ENCODE measurements at places on chromosomes 16 and 17.

GRCh38 chr17:64628641-64629040 is 33.5 kb downstream of the SMURF2 start:
- no peak for DNase-seq

DNA sequence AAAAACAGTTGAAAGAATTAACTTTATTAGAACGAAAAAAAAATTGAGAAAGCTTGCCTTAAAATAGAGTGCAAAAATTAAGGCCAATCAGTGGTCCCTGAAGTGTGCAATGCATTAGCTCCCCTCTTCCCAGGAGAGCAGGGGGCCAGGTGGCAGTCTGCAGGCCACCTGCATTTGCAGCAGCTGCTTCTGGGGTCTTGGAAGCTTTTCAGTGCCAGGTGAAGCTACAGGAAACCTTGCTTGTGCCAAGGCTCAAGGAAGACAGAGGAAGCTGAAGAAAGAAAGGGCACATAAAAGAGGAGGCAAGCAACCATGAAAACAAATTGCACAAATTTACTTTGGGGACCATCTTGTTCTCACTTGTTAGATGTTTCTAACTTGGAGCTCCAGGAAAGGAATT is 50.5 kb upstream of the MTMR4 start:
- DNase-seq = no peak

DNA sequence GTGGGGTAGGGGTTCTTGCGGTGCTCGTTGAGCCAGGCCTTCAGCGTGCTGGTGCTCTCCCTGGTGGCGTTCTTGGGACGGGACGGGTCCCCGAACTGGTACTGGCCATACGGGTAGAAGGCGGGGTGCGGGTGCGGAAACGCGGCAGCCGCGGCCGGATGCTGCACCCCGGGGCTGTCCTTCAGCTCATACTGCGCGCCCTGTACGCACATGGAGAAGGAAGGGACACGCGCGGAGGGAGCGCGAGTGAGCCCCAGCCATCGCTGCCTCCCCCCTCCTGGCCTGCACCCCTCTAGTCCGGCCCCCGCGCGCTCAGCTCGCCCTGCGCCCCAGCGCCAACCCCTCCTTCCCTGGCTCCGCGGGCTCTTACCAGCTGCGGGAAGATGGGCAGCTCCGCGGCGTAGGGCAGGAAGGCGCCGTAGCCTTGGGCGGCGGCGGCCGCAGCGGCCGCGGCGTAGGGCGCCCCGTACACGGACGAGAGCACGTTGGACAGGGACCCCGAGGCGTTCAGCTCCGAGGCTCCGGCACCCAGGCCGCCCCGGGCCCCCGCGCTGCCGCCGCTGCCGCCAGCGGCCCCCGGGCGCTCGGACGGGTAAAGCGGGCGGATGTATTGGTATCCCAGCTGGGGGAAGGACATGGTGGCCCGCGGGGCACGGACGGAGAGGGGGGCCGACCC is 1.0 kb downstream of the IRX3 start:
- DNase-seq = no peak

- no peak for DNase-seq
These were observed 68.0 kb downstream of the ABR start for GRCh38 chr17:1111599-1112443.

- no peak for DNase-seq
These were observed 10.6 kb downstream of the RPTOR start for GRCh38 chr17:80555266-80555665.

DNA sequence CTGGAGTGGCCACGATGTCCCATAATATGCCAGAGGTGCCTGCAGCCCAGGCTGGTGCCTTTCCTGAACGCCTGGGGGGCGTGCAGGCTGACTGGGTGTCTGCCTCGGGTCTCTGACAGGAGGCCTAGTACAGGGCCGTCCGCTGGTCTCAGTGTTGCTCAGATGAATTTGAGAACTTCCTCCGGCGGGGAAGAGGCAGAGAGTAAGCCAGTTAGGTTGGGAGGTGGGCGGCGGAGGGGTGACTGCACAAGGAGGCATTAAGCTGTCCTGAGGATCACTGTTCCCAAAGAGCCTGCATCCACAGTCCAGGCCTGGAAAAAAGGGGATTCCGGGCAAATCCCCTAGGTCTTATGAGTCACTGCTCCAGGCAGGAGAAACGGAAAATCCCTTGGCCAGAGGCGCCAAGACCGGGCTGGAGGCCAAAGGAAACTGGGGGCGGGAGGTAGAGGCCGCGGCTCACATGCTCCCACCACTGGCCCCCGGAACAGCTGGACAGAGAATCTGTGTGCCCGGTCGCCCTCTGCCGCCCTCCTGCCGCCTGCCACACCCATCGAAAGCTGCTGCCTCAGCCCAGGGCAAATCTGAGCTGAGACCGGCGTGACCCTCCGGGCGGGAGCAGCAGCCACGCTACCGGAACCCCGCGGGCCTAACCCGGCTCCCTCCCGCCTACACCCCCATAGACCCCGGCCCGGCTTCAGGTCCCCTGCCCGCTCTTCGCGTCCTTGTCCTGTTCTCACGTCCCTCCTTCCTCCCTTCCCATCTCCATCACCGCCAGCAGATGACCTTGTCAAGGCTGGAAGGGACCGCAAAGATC is 1.2 kb downstream of the TRIM47 start:
- DNase-seq = peak; percentile 70

GRCh38 chr16:24509536-24509935 is 29.8 kb upstream of the RBBP6 start:
- no peak for DNase-seq

DNA sequence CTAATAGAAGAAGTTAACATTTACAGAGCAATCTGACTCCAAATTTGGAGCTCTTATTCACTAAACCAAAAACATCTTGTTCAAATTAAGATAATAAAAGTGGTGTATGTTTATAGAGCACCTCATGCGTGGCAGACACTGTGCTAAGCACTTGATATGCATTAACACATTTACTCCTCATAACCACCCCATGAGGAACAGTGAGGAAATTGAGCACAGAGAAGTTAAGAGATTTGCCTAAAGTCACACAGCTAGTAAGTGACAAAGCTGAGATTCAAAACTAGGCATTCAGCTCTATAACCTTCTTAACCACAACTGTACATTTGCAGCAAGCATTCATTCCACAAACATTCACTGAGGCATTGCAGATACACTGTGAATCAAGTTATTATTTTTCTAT is 94.0 kb downstream of the VAT1L start:
- DNase-seq = no peak

- no peak for DNase-seq
These were observed 133.0 kb upstream of the GSE1 start for GRCh38 chr16:85479972-85480726.

DNA sequence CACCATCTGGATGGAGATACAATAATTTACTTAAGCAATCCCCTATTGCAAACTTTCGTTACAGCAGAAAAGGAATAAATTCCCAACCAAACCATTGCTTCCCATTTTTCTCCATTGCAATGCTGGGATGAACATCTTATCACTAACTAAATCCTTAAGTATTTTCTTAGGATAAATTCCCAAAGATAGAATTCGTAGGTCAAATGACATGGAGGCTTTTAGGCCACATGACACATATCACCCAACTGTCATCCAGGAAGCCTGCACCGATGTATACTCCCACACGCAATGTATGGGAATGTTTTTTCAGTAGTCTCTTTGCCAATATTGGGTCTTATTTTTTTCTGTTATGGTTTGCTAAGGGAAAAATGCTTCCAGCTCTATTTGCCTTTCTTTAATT is 1.6 kb upstream of the TLCD2 start:
- no peak for DNase-seq

DNA sequence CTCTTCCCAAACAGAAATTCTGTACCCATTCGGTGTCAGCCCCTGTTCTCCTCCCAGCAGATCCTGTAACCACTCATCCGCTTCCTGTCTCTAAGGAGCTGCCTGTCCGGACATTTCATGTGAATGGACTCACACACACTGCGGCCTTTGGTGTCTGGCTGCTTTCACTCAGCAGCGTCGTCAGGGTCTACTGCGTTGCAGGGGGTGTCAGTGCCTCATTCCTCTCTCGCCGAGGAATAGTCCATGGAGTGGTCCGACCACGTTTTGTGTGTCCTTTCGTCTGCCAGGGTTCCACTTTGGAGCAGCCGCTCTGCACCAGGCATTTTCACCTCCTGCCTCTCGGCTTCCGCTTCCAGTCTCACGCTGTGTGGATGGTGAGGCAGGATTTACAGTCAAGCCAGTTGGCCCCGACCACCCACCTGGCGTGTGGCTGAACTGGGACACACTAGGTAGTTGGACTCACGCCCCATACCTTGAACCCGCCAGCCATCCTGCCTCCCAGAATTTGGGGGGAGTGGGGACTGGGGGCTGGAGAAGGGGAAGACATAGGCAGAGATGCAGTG is 188.2 kb upstream of the CIBAR2 start:
- DNase-seq = no peak

- no peak for DNase-seq
These were observed 240.9 kb downstream of the ENGASE start for GRCh38 chr17:79315358-79316105.

DNA sequence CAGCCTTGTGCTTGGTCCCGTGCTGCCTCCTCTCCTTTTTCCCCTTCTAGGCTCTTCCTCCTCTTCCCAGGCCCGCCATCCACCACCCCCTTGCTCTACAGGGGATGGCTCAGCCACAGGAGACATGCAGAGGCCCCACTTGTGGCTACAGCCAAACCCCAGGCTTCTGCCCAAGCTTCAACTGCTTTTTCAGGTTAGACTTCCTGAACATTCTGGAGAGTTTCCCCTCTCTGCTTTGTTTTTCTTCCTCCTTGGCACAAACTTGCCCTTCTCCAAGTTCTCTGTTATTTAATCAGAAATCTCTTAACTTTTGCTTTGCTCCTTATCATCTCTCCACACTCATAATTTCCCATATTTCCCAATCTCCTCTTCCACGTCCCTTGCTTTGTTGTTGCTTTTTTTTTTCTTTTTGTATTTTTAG is 18.3 kb upstream of the HAS3 start:
- DNase-seq = no peak

DNA sequence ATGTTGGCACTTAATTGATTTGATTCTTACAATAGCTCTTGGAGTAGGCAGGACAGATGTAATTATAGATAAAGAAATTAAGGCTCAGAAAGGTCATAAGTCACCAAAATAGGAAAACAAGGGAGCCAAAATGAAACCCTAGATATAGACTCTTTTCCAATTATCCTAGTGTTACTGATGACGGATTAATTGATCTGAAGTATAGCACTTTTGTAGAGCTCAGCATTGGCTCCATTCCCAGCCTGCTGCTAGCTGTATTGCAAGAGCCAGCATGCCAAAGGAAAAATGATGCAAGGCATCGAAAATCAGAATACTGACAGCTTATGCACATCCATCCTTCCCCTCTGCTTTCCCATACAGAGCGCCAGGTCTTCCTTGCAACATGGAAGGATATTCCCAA is 21.6 kb upstream of the RASL10B start:
- DNase-seq = no peak

DNA sequence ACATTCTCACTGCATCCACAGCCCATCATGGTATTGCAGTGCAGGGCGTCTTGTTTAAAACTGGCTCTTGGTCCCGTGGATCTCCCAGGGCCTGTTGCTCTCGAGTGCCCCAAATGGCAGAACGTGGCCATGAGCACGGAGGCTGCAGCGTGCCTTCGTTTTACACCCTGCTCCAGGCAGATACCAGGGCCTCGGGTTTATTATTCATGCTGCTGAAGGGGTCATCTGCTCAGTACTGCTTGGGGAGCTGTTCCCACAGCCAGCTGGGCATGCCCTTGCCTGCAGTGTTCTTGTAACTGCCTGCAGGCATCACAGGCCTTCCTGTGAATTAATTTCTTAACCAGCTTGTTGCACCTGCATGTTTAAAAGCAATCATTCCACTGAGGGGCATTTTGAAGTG is 129.7 kb upstream of the CHMP6 start:
- DNase-seq = peak; percentile 71

- DNase-seq = no peak
These were observed 1.3 kb downstream of the RNF157 start for GRCh38 chr17:76238847-76239537.

- DNase-seq = peak; percentile 66
These were observed 28.0 kb downstream of the ZCCHC14 start for GRCh38 chr16:87464691-87465300.

DNA sequence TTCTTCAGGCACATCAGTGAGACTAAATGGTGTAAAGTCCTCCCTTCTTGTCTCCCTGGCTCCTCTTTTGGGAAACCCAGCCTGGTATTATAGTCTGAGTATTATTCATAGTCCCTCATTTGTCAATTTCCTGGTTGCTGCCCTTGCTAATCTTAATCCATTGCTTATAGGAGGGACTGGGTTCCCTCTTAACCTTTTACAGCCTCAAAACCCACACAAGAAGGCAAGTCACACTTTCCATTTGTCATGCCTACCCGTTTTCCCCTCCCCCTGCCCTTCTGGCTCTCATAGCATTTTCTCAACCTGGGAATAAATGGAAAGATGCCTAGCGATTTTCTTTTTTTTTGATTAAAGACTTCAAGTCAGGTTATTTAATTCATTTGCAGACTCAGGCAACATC is 124.8 kb downstream of the MAP2K6 start:
- no peak for DNase-seq

DNA sequence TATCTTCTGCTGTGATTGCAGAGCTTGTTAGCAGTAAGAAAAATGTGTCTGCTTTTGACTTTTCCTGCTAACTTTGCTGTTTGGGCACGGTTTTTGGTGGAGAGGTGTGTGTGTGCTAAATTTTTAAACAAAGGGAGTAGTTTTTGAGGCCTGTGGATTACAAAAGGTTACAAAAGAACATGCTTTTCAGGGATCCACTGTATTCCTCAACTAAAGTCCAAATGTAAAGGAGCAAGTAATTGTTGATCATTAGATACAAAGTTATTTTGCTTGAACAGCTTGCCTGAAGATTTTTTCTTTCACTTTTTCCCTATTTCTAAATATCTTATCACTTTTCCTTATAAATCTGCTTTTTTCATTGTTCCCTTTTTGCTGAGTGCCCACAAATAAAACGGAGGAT is 2.0 kb downstream of the KPNB1 start:
- no peak for DNase-seq

DNA sequence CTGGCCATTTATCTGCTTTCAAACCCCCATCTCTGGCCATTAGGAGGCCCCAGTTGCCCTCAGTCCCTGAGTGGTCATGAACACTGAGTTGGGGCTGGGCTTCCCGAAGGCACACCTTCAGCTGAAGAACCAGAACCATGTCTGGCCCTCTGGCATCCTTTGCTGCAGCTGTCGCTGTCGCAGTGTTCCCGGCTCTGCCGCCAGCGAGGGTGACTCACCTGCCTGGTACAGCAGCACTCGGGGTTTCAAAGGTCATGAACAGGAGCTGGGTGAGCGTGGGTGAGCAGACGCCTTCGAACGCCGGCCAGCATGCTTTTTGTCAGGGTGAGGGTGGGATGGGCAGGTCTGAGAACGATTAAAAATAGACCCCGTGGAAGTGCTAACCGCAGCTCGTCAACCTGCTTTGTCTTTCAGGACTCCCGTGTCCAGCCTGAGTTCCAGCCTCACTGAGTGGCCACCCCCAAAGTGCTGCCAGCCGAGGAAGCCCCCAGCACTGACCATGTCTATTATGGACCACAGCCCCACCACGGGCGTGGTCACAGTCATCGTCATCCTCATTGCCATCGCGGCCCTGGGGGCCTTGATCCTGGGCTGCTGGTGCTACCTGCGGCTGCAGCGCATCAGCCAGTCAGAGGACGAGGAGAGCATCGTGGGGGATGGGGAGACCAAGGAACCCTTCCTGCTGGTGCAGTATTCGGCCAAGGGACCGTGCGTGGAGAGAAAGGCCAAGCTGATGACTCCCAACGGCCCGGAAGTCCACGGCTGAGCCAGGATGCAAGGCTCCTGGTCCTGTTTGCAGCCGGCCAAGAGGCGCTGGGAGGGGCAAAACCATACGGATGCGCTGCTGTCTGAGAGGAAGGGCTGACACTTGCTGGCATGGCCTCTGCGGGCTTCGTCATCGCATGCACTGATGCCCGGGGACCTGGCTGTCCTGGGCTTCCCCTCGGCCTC is 7.6 kb downstream of the SNN start:
- no peak for DNase-seq

GRCh38 chr16:28495098-28495793 is 803 bp downstream of the APOBR start:
- DNase-seq = peak; percentile 30
